Fibroblast of mammary gland (primary cell): ENCODE measurements at places on chromosomes 4 and X.

DNA sequence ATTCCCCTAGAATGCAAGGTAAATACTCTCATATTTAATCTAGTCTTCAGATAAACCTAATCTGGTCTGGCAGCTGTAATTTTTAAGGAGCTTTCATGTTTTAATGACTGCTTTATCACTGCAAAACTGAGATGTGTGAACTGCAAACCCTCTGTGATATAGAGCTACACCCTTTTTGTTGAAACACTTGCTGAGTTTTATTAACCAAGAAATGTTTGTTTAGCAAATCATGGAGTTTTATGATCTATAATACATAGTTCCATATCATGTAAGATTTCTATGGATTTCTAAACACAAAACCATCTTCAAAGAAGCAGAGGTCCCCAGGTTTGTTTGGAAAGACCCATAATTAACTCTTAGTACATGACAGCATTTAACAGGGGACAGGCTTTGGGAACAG is 126.4 kb downstream of the BTC start:
- DNase-seq: no peak

DNA sequence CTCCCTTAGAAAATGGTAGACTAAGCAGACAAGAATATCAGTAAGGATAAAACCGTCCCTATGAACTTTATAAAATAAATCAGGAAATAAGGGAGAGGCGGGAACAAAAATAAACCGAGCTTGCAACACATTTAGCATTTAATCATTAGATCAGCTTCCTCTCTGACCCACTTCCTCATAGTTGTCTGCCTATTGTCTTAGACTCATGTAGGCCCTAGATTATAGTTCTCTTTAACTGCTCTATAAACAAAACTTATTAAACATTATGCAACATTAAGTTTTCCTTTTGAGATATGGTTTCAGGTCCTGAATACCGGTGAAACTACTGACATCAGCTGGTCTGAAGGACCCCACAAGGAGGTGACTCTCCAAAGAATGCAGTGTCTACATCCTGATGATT is 15.8 kb upstream of the SRD5A3 start:
- no peak for DNase-seq

GRCh38 chr4:142314686-142315085 is 531.4 kb downstream of the INPP4B start:
- no peak for DNase-seq

DNA sequence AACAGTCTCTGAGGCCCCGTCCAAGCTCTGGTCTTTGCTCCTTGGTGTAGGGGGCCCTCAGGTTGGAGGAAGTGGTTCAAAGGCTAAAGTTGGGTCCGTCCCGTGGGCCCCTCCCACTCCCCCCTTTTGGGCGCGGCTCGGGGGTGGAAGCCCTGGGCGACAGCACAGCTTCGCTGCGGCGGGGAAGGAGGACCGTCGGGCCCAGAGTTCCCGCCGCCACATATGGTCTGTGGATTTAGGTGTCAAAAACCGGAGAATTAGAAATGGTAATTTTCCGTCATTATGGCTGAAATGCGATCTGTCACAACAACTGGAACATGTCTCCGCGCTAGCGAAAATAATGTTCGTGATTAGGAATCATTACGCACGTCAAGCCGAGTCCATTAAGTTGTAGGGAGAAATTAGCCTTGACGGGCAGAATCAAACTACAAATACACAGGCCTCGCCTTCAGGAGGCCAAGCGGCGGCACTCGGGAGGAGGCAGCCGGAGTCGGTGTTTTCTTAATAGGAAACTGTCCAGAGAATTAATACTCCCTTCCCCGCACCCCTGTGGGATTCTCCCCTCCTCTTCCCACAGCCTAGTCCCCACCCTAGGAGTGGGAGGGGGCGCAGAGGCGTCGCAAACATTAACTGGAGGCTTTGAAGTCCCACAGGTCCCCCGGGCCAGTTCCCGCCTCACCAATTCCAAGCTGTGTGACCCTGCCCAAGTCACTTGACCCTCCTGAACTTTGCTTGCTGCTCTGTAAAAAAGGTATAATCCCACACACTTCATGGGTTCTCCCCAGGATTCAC is 15.0 kb downstream of the NKX3-2 start:
- no peak for DNase-seq

GRCh38 chr4:144712775-144713174 is 66.8 kb downstream of the HHIP start:
- DNase-seq: peak; percentile 56

- DNase-seq: no peak
Measured at GRCh38 chrX:98480606-98481005, 1596.9 kb downstream of the RPA4 start.

DNA sequence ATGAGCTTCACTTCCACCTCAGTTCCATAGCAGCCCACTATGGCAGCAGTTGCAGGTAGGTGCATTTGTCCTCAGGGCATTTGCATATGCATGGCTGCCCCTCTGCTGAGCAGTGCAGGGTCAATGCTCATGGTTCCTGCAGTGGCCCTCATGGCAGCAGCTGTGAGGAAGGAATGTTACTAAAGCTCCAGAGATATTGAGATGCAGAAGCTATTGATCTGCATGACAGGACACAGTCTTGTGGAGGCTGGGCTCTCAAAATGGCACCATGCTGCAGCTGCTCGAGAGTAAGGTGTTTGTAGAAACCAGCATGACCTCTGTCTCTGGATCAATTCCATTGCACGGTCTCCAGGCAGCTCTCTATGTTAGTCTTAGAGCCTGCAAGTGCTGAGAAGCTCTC is 179.2 kb upstream of the PCDH18 start:
- DNase-seq: no peak

DNA sequence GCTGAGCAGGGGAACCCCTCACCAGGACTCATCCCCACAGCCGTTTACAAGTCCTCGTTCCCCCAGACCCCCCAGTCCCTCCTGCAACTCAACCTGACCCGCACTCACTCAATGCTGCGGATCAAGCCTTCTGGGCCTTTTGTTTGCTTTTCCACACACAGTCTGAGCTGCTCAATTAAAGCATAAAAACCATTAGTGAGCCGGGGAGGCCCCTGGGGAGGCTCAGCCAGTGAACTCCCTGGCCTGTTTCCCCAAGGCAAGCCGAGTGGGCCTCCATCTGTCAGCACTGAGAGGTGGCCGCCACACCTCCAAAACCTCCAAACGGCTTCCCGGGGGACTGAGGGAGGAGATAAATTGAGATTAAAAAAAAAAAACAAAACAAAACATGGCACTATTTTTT is 158.5 kb downstream of the SHOX start:
- no peak for DNase-seq

- no peak for DNase-seq
Measured at GRCh38 chrX:34341258-34341657, 209.1 kb upstream of the FAM47A start.

DNA sequence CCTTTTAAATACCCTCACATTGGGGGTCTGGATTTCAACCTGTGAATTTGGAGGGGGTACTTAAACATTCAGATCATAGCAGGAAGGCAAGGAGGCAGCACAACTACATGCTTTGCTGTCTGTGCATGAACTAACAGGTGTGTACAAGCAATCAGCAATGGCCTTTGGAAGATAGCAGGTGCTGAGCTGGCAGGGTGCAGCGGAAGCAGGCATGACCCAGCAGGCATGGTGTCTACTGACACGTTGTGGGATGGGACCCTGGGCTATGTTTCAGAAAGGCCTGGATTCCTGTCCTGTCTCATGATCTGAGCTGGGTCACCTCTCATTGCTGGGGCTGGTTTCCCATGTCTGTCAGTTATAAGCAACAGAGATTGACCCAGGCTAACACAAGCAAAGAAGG is 13.9 kb downstream of the PPP2R2C start:
- no peak for DNase-seq

GRCh38 chr4:11073621-11074051 is 355.1 kb downstream of the HS3ST1 start:
- DNase-seq: peak; percentile 87

- DNase-seq: peak; percentile 66
Measured at GRCh38 chr4:15469402-15470127, at the start of gene CC2D2A. TSS of gene CC2D2A (plus strand) at chr4:15469882. CDS start at chr4:15475933, 6,051 bp downstream.

DNA sequence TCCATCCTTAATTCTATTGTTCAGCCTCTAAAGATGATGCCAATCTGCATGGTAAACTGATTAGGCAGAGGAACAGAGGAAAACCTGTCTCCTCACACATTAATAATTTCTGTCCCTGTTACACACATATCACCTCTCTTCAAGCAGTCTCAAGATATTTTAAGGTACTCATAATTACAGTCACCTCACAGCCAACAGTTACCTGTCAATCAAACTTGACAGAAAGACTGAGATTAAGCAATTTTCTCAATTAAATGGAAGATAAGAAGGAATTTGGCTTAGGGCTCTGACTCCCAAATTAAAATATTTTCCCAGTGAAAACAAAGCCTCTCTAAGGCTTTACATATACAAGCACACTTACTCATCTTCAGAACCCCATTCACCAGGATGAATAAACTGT is 85.2 kb downstream of the MAPK10 start:
- no peak for DNase-seq

DNA sequence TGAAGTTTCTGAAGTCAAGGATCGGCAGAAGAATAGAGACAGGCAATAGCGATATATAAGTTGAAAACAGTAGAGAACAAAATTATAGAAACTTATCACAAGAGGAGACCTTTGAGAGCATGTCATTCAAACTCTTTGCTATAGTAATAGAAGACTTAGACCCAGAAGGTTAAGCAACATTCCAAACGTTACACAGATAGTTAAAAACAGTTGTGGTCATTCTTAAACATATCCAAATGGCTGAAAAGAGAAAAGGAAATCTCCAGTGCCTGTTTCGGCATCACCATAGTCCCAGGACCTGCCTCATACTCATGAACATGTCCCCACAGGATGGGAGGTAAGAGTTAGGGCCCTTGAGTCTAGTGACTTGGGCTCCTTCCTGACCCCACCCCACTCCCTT is 258.1 kb upstream of the NOCT start:
- no peak for DNase-seq

DNA sequence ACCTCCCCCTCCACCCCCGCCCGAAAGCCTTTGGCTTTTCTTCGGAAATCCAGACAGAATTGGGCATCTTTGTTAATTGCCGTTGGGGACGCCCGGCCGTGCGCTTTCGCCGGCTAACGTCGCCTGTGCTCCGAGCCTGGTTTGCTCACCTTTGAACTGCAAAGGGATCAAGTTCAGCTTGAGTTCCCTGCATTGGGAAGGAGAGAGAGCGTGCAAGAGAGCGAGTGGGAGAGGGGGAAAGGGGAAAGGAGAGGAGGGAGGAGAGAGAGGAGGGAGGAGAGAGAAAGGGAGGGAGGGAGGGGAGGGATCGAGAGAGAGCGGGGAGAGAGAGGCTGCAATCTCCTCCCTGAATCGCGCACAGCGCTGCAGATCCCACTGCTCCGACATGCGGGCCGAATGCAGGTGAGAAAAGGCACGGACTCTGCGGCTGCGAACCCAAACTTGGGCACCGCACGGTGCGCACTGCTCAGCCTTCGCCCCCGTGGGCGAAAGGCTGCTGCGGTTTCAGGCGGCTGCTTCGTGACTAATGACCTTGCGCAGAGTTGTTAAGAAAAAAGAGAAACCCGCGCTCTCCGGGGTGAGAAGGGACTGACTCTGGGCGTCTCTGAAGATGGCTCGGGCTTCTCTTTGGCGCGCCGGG is at the start of gene PCDH7:
Gene PCDH7 (plus strand): TSS at position 349 of the 640 bp plus-strand sequence. CDS start 1,054 bp downstream, outside the sequence.
- peak; percentile 62 for DNase-seq

- no peak for DNase-seq
Measured at GRCh38 chr4:182421753-182422152, 178.6 kb downstream of the TENM3 start.

- no peak for DNase-seq
Measured at GRCh38 chr4:78213218-78213617, 156.1 kb downstream of the FRAS1 start.

GRCh38 chr4:144633215-144633614 is 12.7 kb upstream of the HHIP start:
- no peak for DNase-seq

DNA sequence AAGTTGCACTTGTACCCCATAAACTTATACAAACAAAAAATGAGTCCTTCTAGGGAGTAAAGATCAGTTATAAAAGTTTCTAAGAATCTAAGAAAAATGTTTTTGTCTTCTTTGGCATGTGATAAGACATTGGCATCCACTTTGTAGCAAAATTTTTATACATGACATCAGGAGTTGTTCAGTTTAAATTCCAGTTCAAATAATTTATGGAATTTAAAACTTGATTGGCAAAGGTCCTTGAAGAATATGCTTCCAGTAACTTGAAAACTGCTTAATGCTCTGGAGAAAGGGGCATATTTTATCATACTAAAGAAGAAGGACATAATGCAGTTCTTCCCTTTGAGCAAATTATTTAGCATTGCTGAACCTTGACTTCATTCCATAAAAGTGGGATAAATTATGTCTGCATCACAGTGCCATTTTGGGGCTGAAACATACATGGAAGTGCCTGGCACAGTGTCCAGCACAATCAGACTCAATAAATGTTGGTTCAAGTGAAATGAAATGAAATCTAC is 163.3 kb upstream of the IL15 start:
- no peak for DNase-seq

- DNase-seq: no peak
Measured at GRCh38 chr4:6963139-6963611, 53.5 kb downstream of the TBC1D14 start.

DNA sequence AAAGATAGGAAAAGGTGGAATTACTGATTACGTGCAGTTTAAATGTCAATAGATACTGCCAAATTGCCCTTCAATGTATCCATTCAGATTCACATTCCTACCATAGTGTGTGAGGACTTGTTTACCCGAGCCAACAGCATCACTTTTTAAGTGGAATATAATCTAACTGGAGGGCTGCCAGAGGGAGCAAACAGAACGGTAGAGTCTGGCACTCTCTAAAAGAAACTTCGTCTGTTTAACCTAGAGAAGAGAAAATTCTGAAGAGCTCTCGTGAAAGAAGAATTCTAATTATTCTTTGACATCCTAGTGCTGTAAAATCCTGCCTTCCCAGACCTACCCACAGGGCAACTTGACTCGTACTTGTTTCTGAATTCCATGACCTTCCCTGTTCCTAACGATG is 23.2 kb downstream of the SMIM43 start:
- no peak for DNase-seq

DNA sequence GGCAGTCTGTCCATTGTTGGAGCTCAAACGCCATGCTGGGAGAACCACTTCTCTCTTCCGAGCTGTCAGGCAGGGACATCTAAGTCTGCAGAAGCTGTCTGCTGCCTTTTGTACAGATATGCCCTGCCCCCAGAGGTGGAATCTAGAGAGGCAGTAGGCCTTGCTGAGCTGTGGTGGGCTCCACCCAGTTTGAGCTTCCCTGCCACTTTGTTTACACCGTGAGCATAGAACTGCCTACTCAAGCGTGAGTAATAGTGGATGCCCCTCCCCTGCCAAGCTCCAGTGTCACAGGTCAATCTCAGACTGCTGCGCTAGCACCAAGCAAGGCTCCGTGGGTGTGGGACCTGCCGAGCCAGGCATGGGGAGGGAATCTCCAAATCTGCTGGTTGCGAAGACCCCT is 145.7 kb downstream of the VSIG4 start:
- no peak for DNase-seq

GRCh38 chrX:113470166-113470565 is 629.5 kb upstream of the AMOT start:
- no peak for DNase-seq
